Iris pigment epithelial cell (primary cell): ENCODE measurements at places on chromosomes 4 and X.
A peak's percentile ranks its signal among the peaks of the same experiment; 100 is the strongest.

DNA sequence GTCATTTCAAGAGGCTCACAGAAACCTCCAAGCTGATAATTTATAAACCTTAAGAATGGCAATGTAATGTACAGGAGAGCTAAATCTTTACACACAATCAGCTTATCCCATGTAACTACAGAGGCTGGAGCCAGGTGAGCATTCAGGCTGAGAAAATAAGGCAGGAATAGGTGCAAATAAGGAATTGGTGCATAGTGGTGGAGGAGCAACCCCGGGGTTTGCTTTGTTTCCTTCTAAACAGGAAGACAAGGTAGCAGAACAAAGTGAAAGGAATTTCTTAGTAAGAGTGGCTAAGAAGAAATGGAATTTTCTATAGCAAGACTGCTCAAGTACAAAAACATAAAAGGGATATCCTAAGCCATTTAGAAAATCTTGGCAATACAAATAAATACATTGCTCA, 82.4 kb downstream of the NR3C2 start:
- DNase-seq, result no peak

DNA sequence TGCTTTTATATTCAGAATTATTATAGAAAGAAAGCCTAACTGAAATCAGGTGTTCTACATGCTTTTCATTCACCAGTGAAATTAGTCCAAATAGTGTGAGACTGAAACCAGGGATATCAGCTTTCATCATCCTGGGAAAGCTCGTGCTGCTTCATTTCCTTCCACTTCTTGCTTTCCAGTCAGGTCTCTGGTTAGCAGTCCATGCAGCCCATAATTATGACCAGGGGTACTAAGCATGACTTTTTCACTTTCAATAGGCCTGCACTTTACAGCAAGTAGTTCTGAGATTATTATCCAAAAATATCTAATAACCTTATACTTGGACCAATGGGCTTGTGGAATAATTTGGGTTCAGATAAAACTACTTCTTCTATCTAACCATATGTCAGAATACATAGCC, 673.2 kb upstream of the MAGEB2 start:
- DNase-seq, result no peak

GRCh38 chr4:78940752-78941151, 1.5 kb upstream of the PAQR3 start:
- no peak for DNase-seq

- DNase-seq, result peak; percentile 96
These were observed 4.2 kb upstream of the MTMR1 start for GRCh38 chrX:150688911-150689451.

DNA sequence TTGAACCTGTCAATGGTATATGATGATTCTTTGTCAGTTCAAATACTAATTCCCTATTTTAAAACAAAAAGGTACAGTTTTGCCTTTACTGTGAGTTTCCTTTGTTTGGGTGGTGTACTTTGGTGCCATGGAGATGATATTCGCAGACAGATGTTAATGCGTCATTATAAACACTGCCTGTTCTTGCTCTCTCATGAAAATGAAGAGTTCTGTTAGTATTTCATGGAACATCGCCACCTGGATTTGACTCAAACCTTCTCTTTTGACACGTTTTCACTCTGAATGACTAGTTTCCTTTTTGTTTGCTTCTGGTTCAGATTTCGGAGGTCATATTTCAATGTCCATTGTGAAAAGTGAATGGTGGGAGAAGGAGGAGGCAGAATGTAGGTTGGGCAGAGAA, 6.9 kb upstream of the CTSO start:
- DNase-seq, result peak; percentile 20

GRCh38 chr4:133624744-133625143, 475.6 kb downstream of the PCDH10 start:
- no peak for DNase-seq

DNA sequence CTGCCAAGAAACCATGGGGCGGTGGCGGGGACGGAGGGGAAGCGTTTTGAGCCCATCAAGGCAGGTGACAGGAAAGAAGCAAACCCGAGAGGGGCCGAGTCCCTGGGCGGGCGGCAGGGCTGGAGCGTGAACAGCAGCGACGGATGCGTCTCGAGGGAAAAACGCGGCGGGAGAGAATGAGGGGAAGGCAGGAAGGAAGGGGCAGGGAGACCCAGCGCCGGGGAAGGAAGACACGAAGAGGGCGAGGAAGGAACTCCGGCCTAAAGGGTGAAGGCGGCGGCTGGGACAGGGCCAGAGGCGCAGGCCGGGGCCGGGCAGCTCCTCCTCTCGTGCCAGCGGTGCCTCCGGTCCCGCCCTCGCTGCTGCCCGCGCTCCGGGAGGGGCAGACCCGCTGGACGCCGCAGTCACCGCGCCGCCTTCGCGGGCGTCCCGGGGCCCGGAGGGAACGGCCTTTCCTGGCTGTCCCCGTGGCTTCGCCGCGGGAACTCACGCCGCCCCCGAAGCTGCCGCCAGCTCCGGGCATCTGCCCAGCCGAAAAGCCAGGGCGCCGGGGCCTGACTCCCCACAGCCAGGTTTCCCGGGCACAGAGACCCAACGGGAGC, 751 bp upstream of the RGS12 start:
- peak; percentile 20 for DNase-seq

DNA sequence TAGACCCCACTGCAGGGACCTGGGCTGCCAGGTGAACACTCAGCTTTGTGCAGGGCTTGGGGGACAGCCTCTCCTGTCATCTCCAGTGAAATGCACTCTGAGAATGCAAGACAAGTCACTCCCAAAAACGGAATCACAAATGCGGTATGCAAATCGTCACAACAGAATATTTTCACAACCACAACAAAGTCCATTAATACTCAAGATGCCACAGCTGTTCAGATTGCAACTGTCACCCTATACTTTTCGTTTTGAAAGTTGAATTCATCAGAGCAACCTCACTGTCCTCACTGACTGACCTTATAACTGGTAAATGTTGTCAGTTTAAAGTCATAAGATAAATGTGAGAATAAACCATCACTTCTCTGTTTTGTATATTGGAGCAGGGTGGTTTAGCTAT, 16.6 kb downstream of the JAKMIP1 start:
- no peak for DNase-seq
